ENCODE measurements at places on chromosomes 13 and 19.

DNA sequence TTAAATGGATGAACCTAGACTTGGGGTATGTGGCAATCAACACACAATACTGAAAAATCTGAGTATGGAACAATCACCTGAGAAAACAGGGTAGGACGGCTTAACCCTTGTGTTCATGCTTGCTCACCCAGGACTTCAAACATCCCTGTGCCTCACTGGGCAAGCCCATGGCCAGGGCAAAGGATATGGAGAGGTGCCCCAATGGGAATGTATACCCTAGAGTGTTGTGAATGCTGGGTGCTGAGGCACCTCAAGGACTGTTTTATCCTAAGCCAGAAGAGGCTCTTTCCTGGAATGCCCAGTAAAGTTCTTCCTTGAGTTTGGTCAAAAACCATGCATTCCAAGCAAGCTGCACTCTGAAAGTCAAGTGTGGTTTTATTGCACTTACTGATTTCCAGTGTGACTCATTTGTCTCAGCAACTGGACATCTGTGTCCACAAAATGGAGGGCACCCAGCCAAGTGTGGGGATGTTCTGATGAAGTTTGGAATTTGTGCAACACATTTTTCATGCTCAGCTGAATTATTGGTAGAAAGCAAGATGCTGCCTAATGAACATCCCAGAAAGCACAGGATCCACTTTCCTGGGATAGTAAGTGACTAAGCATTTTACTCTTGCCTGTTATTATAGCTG, 531.3 kb downstream of the RFC3 start:
- DNase-seq, result no peak

- no peak for DNase-seq
Observed at GRCh38 chr13:33415822-33416221, 130.3 kb upstream of the STARD13 start.

GRCh38 chr19:8585894-8586750, 8.9 kb upstream of the MYO1F start:
- DNase-seq, result peak; percentile 65

DNA sequence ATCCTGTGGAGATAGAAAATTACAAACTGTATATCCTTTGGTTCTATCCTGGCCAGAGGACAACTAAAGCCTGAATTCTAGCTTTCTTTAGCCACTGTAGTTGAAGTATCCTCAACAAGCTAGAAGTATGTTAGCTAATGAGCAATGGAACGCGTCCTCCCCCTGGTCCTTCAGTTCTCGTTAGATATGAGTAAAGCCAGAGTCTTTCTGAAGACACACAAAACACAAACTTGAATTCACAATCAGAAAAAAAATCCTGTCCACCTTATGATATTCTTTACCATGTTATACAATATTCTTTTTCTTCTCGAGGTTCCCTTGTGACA, 1527.0 kb upstream of the SLC10A2 start:
- DNase-seq, result no peak

- no peak for DNase-seq
Observed at GRCh38 chr13:88602786-88603777, 931.9 kb downstream of the SLITRK5 start.

DNA sequence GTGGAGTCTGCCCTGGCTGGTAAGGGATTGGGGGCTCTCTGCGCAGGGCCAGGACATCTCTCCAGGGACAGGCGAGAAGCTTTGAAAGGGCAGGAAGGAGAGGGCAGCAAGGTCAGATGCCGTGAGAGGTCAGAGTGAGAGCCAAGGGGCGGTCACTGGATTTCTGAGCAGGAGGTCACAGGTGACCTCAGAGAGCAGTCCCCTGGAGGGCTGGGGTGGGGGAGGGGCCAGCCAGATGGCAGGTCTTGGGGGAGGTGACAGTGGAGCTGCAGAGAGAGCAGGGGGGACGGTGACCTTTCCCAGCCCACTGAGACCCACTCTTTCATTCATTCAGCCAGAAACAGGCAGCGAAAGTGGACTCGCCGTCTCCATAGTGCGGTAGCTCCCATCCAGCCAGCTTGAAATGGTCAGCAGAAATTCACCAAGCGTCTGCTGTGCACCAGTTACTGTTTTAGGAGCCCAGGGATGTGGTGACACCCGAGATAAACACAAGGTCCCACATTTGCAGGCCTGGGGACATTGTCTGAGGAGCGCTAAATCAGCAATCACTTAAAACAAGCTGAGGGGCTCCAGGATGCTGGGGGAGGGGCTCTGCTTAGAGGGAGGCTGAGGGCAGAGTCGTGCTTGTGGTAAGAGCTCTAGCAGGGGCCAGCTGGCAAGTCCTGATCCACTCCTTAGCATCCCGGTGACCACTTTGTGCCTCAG, 10.2 kb downstream of the CARM1 start:
- DNase-seq, result no peak

GRCh38 chr19:55165952-55166529, 372 bp downstream of the DNAAF3 start:
- peak; percentile 37 for DNase-seq

GRCh38 chr19:35533201-35533821, at the start of gene GAPDHS:
Gene GAPDHS, plus strand, starts transcription at chr19:35533456. Its CDS starts 72 bp downstream, at chr19:35533528.
- no peak for DNase-seq

DNA sequence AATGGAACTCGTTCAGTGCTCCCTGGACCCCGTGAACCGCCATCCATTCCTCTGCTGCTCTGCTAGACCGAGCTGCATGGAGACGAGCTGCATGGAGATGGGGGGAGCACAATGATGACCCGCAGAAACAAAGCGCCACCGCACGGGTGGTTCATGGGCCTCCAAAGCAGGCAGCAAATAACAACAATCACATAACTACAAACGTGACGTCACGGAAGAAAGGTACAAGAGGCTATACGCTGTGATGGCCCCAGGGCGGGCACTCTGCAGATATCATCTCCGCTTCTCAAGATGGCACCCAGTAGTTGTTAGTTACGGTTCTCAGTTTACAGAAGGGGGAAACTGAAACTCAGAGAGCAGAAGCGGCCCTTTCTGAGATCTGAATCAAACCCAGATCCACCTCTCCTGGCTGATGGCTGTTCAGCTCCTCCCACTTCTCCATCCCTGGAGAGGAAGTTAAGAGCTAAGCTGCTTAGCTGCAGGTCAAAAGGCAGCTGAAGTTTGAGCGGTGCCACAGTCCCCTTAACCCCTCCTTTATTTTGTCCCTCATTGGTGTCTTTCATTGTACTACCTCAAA, 1.7 kb downstream of the ATP13A1 start:
- no peak for DNase-seq

- DNase-seq, result no peak
Observed at GRCh38 chr13:30257468-30258099, 49.8 kb downstream of the KATNAL1 start.

- DNase-seq, result peak; percentile 63
Observed at GRCh38 chr19:18173572-18174288, at the start of gene IFI30. Gene IFI30, plus strand, starts transcription at chr19:18173813. Its CDS starts 29 bp downstream, at chr19:18173842.

- DNase-seq, result no peak
Observed at GRCh38 chr19:31232180-31232579, 117.1 kb downstream of the TSHZ3 start.

DNA sequence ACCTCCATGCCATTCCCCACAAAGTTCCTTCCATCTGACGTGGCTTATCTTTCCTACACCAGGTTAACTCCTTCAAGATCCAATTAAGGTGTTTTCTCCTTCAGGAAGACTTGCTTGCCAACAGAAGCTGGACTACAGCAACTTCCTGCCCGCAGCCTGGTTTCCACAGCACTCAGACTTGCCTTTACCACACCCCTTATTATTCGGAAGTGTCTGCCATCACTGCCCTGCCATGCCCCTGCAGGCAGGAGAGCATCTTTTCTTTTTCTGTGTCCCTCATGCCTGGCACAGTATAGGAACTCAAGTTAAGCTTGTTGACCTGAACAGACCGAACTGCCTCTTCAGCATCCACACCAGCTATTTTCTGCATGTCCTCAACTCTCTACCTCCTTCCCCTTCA, 168.0 kb downstream of the FOXO1 start:
- DNase-seq, result no peak

DNA sequence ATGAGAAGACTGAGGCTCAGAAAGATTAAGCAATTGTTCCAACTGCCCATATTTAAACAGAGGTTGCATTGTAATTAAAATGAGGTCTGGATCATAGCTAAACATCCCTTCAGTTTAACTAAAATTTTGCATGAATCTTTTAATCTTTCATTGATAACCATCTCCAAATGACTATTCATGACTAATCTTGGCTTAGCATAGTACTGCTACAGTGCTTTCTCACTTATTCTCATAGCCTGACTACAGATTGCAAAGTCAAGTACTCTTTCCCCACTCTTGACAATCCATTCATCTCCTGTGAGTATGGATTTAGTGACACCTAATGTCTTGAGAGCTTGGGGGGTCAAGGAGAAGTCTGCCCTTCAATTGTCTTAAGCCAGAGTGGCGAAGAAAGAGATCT, 258.4 kb downstream of the RFC3 start:
- DNase-seq, result no peak

GRCh38 chr13:111122056-111122455, 6.9 kb downstream of the ARHGEF7 start:
- DNase-seq, result no peak

DNA sequence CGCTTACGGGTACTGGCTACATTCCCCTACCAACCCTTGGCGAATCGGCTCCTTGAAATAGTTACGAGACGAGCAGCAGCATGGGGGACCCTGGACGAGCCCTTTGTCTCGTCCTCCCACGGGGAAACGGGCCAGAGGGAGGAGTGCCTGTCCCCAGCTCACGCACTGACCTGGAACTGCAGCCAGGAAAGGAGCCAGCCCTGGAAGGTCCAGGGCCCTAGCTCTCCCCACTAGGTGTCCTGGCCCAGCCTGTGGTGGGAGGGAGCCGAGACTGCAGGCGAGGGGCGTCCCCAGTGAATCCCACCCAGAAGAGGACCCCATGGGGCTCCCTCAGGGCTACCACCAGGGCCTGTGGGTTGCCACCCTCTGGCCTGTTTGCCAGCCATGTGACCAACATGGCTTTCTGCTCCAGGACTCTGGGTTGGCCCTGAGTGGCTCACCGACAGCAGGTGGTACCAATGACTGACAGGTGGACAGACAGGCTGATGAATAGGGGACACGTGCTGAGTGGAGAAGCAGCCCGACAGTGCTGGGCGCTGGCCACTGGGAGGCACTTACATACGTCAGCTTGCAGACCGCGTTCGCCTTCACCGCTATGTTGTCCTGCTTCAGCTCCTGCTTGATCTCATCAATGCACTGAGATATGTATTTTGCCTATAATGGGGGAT, 13.2 kb downstream of the AP3D1 start:
- DNase-seq, result no peak

- DNase-seq, result no peak
Observed at GRCh38 chr19:7993560-7993959, 11.9 kb downstream of the ELAVL1 start.

- DNase-seq, result no peak
Observed at GRCh38 chr19:13824703-13825102, 29.5 kb downstream of the ZSWIM4 start.

- DNase-seq, result no peak
Observed at GRCh38 chr13:79404361-79404760, 1.7 kb downstream of the RBM26 start.

- DNase-seq, result no peak
Observed at GRCh38 chr13:51769455-51770127, 34.4 kb downstream of the DHRS12 start.

DNA sequence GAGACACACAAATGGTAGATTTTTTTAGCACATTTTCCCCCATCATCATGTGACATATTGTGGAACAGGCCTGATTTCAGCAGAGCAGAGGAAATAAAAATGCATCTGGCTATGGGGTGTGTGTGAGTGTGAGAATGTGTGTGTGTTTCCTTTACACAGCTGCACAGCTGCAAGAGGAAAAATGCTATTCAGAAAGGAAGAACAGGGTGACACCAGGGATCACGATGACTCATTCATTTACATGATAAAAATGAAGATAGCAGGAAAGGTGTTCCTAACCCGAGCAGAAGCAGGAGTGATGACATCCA, 469.5 kb upstream of the TSHZ3 start:
- DNase-seq, result no peak

- no peak for DNase-seq
Observed at GRCh38 chr19:39935364-39935661, 879 bp upstream of the FCGBP start.

GRCh38 chr13:30869491-30869890, 36.6 kb upstream of the MEDAG start:
- no peak for DNase-seq

DNA sequence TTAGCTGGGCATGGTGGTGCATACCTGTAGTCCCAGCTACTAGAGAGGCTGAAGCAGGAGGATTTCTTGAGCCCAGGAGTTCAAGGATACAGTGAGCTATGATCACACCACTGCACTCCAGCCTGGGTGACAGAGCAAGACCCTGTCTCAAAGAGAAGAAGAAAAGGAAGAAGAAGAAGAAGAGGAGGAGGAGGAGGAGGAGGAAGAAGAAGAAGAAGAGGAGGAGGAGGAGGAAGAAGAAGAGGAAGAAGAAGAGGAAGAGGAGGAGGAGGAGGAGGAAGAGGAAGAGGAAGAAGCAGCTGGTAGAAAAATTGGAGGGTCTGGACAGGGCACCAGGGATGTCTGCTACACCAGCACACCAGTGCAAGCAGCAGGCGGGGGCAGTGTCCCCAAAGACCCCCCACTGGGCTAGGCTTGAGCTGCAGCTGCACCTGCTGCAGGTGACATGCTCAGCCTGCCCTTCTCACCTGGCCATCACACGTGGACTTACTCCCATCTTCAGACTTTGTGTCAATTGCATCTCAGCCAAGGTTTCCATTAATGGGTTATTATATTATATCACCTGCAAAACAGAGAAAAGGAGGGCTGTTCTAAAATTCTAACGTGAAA, 180.9 kb upstream of the ZNF507 start:
- no peak for DNase-seq

- no peak for DNase-seq
Observed at GRCh38 chr13:98407575-98407974, 169.3 kb downstream of the STK24 start.

DNA sequence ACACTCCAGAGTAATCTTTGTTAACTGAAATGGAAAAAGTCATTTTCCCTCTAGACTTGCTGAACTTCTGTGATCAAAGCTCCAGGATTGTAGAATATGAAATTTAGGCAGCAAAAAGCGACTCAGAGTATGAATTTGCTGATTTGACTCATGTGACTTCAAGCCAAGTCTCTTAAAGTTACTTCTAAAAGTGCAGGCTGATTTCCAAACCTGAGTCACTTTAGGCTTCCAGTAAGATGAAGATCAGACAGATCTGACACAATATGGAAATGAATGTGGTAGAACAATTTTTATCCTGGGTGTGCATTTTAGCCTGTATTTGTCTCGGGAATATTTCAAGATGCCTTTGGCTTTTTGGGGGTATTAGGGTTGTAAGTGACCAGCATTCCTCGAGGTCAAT, 151.0 kb upstream of the TMTC4 start:
- DNase-seq, result no peak
